ENCODE measurements at places on chromosomes 6 and 20.

GRCh38 chr6:133957780-133958242 lies 4.8 kb downstream of the TBPL1 start:
- no peak for DNase-seq

- no peak for DNase-seq
Measured at GRCh38 chr6:2948228-2949025, 22.9 kb downstream of the SERPINB6 start.

GRCh38 chr20:43375591-43375990 lies 82.1 kb upstream of the SRSF6 start:
- no peak for DNase-seq

DNA sequence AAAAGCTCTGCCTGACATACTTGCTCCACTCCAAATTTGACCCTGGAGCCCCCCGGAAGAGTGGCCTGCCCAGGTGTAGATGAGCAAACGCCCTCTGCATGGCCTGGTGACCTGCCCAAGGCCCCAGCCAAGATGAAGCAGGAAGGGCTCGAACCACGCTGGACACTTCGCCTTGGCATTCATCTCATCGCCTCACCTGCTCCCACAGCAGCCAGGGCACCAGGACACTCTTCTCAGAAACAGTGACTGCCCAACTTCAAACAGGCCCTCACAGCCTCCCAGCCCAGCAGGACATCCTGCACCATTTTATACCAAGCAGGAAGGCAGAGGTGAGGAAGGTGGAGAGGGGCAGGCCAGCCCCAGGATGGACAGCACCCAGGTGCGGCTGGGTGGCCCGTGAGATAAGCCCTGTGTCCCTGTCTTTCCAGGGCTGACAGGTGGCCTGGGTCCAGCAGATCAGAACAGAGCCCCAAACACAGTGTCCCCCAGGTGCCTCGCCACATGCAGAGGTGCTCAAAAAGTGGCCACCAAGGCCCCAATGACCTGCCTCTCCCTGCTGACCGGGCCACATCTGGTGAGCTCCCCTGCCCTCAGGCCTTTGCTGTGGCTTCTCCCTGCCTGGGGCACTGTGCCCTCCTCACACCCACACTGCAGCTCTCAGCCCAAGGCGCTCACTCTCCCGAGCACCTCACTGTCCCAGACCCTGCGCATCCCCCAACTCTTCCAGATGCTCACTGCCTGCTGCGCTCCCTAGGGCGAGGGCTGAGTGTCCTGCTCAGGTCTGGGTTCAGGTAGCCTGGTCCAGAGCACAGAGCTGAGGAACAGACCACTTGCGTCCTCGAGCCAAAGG lies 7.2 kb downstream of the ACSS1 start:
- DNase-seq, result no peak

DNA sequence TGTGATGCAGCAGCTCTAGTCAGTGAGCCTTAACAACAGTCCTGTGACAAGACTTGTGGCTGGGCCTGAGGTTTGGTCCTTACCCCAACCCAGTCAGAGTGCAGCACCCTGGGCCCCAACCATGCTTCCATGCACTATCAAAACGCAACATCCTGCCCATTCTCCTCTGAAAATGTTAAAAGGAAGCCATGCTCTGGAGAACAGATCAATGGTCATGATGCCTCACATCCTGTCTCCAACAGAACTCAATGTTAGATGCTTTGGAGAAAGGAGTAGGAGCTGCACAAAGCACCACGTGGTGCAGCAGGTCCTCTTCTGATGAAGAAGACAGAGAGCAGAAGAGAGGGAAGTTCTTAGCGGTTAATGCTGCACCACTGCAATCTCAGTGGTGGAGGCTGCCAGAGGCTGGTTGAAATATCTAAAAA lies 41.9 kb downstream of the TRAM2 start:
- no peak for DNase-seq
